ENCODE measurements at places on chromosomes 16 and 17. TPM values are rescaled to one million over a fixed set of nuclear protein-coding genes. Genes with fewer than 3 reads are reported as not detected.
A peak's percentile ranks its signal among the peaks of the same experiment; 100 is the strongest.

Gene ZFP3
- 2.2 TPM for total RNA-seq

- DNase-seq = no peak
- H3K27ac ChIP-seq = no peak overlapping the region
- no peak overlapping the region for H3K4me3 ChIP-seq
- no peaks in the 10 kb centered on the region for H3K36me3 ChIP-seq
- peaks cover 6% of the 10 kb centered on the region for H3K4me1 ChIP-seq
- no peaks in the 10 kb centered on the region for H3K27me3 ChIP-seq
These were observed 147.6 kb downstream of the XYLT1 start for GRCh38 chr16:17323171-17323570.

Gene ASB16
- 0.14 TPM for total RNA-seq

- peaks cover 7% of the 10 kb centered on the region for H3K27me3 ChIP-seq
- no peaks in the 10 kb centered on the region for H3K36me3 ChIP-seq
- H3K4me3 ChIP-seq = no peak overlapping the region
- DNase-seq = no peak
- no peak overlapping the region for H3K27ac ChIP-seq
These were observed 55.1 kb downstream of the SRCIN1 start for GRCh38 chr17:38550661-38551060.

DNA sequence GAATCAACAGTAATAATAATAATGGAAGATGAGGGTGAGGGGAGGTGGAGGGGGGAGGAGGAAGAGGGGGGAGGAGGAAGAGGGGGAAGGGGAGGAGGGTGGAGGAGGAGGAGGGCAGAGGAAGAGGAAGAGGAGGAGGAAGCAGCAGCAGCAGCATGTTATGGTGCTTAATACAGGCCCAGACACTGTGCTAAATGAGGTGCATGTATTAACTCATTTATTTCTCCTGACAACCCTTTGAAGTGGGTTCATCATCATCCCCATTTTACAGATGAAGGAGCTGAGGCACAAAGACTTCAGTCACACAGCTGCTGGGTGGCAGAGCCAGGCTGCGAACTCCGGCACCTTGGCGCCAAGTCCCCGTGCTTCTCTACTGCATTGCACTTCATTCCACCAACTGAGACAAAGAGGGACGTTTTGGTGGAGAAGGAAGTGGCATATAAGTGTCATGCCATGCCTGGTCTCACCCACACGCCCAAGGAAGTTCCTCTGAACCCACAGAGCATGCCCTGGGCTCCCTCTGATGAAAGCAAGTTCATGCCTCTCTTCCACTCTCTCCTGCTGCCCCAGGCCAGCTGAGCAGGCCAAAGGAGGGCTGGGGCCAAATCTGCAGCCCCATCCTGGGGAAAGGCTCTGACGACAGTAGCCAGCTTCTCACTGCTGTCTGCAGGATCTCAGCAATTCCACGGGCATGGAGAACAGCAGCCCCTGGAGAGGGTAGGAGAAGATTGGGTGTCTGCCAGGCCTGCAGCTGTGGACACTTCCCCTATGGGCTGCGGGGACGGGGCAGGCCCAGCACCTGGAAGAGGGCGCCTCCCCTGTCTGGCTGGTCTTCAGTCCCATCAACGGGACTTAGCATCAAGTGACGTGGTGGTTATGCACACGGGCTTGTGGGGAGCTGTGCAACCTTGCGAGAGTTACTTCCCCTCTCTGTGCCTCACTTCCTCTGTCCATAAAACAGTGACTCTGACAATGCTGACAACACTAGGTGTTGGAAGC, 21.8 kb downstream of the XYLT1 start:
- peak overlapping the region; percentile 66 for H3K27ac ChIP-seq
- H3K27me3 ChIP-seq = no peaks in the 10 kb centered on the region
- DNase-seq = peak; percentile 71
- no peaks in the 10 kb centered on the region for H3K36me3 ChIP-seq
- H3K4me1 ChIP-seq = peaks cover 36% of the 10 kb centered on the region

Gene MKS1
- total RNA-seq = 20.4 TPM

DNA sequence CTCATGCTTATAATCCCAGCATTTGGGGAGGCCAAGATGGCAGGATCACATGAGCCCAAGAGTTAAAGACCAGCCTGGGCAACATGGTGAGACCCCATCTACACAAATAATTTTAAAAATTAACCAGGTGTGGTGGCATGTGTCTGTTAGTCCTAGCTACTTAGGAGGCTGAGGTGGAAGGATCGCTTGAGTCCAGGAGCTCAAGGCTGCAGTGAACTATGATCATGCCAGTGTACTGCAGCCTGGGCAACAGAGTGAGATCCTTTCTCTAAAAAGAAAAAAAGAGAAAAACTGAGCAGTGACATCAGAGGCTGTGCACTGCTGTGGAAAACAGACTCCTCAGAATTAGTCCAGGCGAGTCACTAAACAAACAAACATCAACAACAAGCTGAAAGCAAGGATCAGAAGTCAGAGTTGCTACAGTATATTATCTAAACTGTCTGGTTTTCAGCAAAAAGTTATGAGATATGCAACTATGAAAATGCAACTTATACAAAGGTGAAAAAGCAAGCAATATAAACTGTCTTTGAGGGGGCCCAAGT, 39.3 kb downstream of the CBFB start:
- no peaks in the 10 kb centered on the region for H3K27me3 ChIP-seq
- no peak overlapping the region for H3K27ac ChIP-seq
- peaks cover 32% of the 10 kb centered on the region for H3K36me3 ChIP-seq
- H3K4me3 ChIP-seq = no peak overlapping the region

- no peak overlapping the region for H3K27ac ChIP-seq
- H3K27me3 ChIP-seq = peaks cover 5% of the 10 kb centered on the region
- H3K4me3 ChIP-seq = no peak overlapping the region
- DNase-seq = no peak
- no peaks in the 10 kb centered on the region for H3K36me3 ChIP-seq
- H3K4me1 ChIP-seq = no peaks in the 10 kb centered on the region
These were observed 68.2 kb upstream of the XYLT1 start for GRCh38 chr16:17538927-17539326.

DNA sequence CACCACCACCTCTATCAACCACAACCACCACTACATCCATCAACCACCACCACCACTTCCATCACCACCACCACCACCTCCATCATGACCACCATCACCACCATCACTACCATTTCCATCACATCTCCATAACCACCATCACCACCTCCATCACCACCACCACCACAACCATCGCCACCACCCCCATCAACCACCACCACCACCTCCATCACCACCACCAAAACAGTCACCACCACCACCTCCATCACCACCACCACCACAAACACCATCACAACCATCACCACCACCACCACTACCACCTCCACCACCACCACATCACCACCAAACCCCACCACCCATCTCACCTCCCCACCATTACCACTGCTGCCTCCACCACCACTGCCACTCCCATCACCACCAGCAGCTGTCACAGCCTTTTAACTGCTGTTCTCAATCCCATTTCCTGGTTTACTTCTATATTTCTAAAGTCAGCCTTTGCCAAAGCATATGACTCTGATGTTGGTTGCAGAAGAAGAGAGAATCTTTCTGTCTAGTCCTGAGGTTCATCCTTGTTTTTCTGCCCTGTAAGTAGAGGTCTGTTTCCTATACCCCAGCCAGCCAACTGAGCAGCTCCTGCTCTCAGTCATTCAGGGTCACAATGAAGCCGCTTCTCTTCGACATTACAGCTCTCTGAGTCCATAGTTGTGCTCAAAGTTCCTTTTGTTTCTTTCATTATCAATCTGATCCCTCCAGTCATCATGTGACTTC, 14.0 kb downstream of the MARCHF10 start:
- peaks cover 9% of the 10 kb centered on the region for H3K4me1 ChIP-seq
- DNase-seq = peak; percentile 11
- H3K36me3 ChIP-seq = no peaks in the 10 kb centered on the region
- H3K27me3 ChIP-seq = peaks cover 39% of the 10 kb centered on the region
- peak overlapping the region; percentile 7 for H3K27ac ChIP-seq

DNA sequence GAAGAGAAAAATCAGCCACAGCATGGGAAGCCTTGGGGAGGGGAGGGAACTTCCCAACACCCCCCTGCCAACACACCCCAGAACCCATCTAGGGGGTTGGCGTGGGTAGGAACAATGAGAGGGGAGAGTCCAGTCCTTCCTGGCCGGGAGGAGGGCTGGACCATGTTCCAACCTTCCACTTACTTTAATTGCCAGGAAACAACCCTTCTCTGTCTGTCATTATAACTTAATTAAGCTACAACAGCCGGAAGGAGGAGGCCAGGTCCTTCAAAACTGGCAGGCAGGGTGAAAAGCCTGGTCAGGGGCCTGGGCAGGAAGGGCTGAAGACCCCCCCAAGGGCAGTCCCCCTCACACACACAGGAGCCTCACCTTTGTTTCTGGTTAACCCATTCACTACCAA, 447.0 kb downstream of the SOX9 start:
- H3K4me3 ChIP-seq = no peak overlapping the region
- no peak overlapping the region for H3K27ac ChIP-seq
- no peaks in the 10 kb centered on the region for H3K36me3 ChIP-seq
- H3K27me3 ChIP-seq = no peaks in the 10 kb centered on the region

GRCh38 chr17:41629826-41630670, 5.7 kb upstream of the KRT17 start:
- H3K27ac ChIP-seq = no peak overlapping the region
- no peaks in the 10 kb centered on the region for H3K36me3 ChIP-seq
- no peaks in the 10 kb centered on the region for H3K27me3 ChIP-seq
- H3K4me1 ChIP-seq = no peaks in the 10 kb centered on the region
- DNase-seq = no peak

GRCh38 chr16:3122926-3123570, 10.7 kb downstream of the ZNF205 start:
- DNase-seq = no peak
- peak overlapping the region; percentile 90 for H3K4me3 ChIP-seq
- peak overlapping the region; percentile 71 for H3K27ac ChIP-seq
- peaks cover 24% of the 10 kb centered on the region for H3K4me1 ChIP-seq
- H3K36me3 ChIP-seq = peaks cover 12% of the 10 kb centered on the region

- no peak overlapping the region for H3K4me3 ChIP-seq
- H3K27me3 ChIP-seq = peaks cover 11% of the 10 kb centered on the region
- no peaks in the 10 kb centered on the region for H3K36me3 ChIP-seq
These were observed 7.0 kb downstream of the MT2A start for GRCh38 chr16:56615353-56615752.

DNA sequence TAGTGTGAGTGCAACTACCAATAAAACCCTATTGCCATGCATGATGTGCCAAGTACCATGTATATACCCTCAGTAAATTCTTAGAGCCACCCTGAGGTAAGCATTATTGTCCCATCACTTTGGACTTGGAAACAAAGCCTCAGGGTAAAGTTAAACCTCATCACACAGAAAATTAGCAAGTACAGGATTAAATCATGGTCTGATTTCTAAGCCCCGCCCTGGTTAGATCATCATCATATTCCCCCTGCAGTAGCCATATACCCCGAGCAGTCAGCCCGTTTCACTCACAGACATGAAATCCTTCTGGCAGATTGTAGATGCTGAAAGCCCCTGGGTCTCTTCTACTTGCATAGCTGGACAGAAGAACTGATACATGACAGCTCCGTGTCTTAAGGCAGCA, 4.8 kb downstream of the ZP2 start:
- H3K27me3 ChIP-seq = peaks cover 12% of the 10 kb centered on the region
- H3K36me3 ChIP-seq = no peaks in the 10 kb centered on the region
- no peak for DNase-seq
- H3K4me1 ChIP-seq = no peaks in the 10 kb centered on the region
- H3K4me3 ChIP-seq = no peak overlapping the region

Gene AANAT
- 0.16 TPM for total RNA-seq

- H3K27me3 ChIP-seq = peaks cover 5% of the 10 kb centered on the region
- H3K36me3 ChIP-seq = no peaks in the 10 kb centered on the region
- H3K4me3 ChIP-seq = no peak overlapping the region
- no peaks in the 10 kb centered on the region for H3K4me1 ChIP-seq
- H3K27ac ChIP-seq = no peak overlapping the region
These were observed 10.4 kb upstream of the WFDC1 start for GRCh38 chr16:84284154-84284722.

DNA sequence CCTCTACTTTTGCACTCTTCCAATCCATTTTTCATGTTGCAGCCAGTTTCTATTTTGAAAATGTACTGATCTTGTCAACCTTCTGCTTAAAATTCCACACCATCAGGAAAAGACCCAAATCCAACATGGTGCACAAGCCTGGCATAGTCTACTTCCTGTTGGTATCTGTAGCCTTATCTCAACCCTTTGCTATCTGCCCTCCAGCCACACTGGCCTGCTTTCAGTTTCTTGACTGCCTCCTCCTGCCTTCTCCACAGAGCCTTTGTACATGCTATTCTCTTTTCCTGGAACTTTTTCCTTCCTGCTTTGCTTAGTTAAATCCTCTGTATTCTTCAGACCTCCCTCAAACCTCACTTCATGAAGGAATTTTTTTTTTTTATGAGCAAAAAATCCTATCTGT, 31.5 kb downstream of the NLRP1 start:
- no peaks in the 10 kb centered on the region for H3K27me3 ChIP-seq
- H3K4me3 ChIP-seq = no peak overlapping the region
- peaks cover 51% of the 10 kb centered on the region for H3K36me3 ChIP-seq
- peaks cover 14% of the 10 kb centered on the region for H3K4me1 ChIP-seq
- H3K27ac ChIP-seq = no peak overlapping the region
- no peak for DNase-seq

- no peaks in the 10 kb centered on the region for H3K27me3 ChIP-seq
- peaks cover 70% of the 10 kb centered on the region for H3K36me3 ChIP-seq
- H3K4me1 ChIP-seq = peaks cover 61% of the 10 kb centered on the region
- peak overlapping the region; percentile 14 for H3K27ac ChIP-seq
These were observed 181.9 kb upstream of the CACNG5 start for GRCh38 chr17:66652840-66653507.

Gene GP1BA
- total RNA-seq = not detected

Gene VAMP2
- 26.7 TPM for total RNA-seq

Gene KCNH4
- total RNA-seq = 0.43 TPM

DNA sequence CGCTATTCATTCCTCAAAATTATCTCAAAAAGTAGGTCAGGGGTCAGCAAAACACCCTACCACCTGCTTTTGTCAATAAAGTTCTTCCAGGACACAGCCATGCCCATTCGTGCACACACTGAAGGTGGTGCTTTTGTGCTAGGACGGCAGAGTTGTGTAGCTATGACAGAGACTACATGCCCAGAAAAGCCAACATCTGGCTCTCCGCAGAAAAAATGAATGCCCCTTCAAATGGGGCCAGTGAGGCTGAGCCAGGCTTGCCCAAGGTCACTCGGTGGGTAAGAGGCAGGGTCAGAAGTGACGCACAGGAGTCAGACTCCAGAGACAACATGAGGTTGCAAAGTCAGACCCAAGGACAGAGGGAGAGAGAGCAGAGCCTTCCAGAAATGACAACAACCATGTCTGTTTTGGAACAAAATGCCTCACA, 200.1 kb downstream of the XYLT1 start:
- no peak overlapping the region for H3K27ac ChIP-seq
- DNase-seq = no peak
- H3K4me1 ChIP-seq = peaks cover 35% of the 10 kb centered on the region
- H3K27me3 ChIP-seq = no peaks in the 10 kb centered on the region
- H3K36me3 ChIP-seq = no peaks in the 10 kb centered on the region

GRCh38 chr17:40069751-40070708, 7.3 kb downstream of the THRA start:
- no peaks in the 10 kb centered on the region for H3K27me3 ChIP-seq
- peak overlapping the region; percentile 96 for H3K27ac ChIP-seq
- DNase-seq = peak; percentile 58
- peak overlapping the region; percentile 73 for H3K4me3 ChIP-seq
- H3K36me3 ChIP-seq = no peaks in the 10 kb centered on the region
- peaks cover 64% of the 10 kb centered on the region for H3K4me1 ChIP-seq

Gene SLC16A13
- 8.3 TPM for total RNA-seq

Gene GALR2
- total RNA-seq = 5.9 TPM

GRCh38 chr16:81815429-81815766, 36.3 kb downstream of the PLCG2 start:
- H3K36me3 ChIP-seq = no peaks in the 10 kb centered on the region
- DNase-seq = no peak
- peaks cover 4% of the 10 kb centered on the region for H3K4me1 ChIP-seq
- no peaks in the 10 kb centered on the region for H3K27me3 ChIP-seq

Gene MYOCD
- not detected for total RNA-seq

All from activated CD4-positive, alpha-beta T cell treated with anti-CD3 and anti-CD28 coated beads for 36 hours (primary cell).